ENCODE measurements at places on chromosomes 1 and 21.

GRCh38 chr1:42974767-42975437, 16.2 kb upstream of the SLC2A1 start:
- no peaks in the 10 kb centered on the region for H3K36me3 ChIP-seq
- H3K4me3 ChIP-seq: no peak overlapping the region
- H3K27me3 ChIP-seq: peaks cover 5% of the 10 kb centered on the region

DNA sequence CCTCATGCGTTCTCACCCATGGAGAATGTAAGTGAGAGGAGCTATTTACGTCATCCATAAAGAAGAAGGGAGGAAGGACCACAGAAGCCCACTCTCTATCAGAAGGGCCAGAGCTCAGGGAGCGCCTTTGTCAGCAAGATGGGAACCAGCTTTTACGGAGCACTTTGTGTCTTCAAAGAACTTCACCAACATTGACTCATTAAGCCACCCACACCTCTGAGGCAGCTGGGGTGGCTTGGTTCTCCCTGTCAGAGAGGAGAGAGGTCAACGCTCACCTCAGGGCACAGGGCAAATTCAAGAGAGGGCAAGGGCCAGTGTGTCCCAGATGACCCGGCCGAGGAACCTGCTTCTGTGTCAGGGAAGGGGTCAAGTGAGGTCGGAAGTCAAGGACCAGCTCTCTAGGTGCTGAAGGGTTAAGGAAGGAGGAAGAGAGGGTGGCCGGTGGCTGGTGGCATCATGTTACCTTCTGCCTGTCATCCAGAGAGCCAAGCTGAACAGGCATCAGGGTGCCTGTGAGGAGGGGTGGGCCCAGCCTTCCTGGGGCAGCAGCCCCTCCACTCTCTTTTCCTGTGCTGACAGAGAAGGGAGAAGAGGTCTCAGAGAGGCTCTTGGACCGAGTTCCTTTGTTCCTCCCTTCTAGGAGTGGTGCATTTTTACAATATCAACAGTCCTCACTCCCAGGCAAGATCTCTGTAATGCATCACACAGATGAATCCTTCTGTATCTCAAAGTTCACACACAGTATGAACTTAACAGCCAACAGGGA, 109.0 kb downstream of the ETS2 start:
- H3K27me3 ChIP-seq: no peaks in the 10 kb centered on the region
- no peaks in the 10 kb centered on the region for H3K36me3 ChIP-seq
- no peak overlapping the region for H3K27ac ChIP-seq
- no peaks in the 10 kb centered on the region for H3K4me1 ChIP-seq
- DNase-seq: no peak

GRCh38 chr1:26994787-26995517, 1.5 kb downstream of the TRNP1 start:
- no peaks in the 10 kb centered on the region for H3K4me1 ChIP-seq
- H3K36me3 ChIP-seq: no peaks in the 10 kb centered on the region
- peak overlapping the region; percentile 19 for H3K4me3 ChIP-seq
- DNase-seq: no peak
- H3K27me3 ChIP-seq: peaks cover 79% of the 10 kb centered on the region

DNA sequence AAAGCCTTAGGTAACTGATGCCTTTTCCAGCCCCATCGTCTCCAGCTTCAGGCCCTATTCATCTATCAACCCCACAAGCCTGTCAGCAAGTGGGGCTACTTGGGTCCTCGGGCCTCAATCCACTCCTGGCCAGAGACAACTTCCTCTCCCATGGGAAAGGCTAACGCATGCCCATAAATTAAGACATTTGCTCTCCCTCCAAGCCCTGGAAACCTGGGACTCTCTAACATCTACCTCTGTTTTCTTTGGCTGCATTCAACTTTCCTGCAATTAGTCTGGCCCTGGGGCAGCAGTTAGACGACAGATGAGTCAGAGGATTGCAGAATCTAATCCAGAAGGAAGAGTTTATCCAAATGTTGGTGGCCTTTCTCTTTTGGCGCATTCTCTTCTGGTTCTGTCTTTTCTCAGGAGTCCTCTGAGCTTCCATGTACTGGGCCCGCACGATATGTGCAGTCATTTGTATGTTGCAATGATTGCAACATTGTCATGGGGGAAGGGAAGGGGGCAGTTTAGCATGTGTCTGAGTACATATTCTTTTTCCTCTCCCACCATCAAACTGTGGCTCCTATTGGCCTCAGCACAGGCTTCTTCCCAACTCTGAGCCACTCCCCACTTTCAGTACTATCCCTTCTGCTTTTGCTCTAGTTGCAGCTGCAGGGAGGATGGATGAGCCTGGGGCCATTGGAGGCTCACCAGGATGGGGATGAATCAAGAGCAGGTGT, 54.4 kb downstream of the NAV1 start:
- H3K27me3 ChIP-seq: peaks cover 26% of the 10 kb centered on the region
- no peak overlapping the region for H3K27ac ChIP-seq

DNA sequence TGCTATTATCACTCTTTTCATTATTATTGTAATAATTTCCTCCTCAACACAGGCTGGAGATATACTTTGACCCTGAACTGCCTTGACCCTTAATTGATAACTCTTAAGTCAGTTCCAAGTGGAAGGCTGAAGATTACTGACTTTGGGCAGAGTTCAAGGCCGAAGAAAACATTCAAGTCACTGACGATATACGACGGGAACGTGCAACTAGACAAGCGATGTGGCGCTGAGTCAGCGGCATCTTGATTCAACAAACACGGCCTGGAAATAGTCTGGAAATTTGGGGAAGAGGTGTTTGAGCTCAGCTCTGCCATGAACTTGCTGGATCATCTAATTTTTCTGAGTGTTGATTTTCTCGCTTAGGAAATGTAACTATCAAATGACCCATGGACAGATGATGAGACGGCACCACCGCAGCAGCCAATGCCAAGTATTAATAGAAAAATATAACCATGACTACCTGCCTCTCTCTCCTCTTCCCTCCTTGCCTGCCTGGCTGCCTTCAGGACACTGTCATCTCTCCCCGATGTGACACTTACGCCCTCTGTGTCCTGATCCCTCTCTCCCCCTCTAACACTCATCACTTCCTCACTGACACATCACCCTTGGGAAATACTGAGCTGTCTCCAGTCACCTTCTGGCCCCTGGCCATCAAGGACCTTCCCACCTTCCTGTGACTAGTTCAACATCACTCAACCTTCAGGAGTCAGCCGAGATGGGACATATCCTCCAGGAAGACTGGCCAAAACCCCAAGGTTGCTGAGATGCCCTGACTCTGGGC, 49.4 kb downstream of the TMCO4 start:
- no peaks in the 10 kb centered on the region for H3K27me3 ChIP-seq
- no peak overlapping the region for H3K4me3 ChIP-seq
- no peak overlapping the region for H3K27ac ChIP-seq
- peaks cover 59% of the 10 kb centered on the region for H3K36me3 ChIP-seq

DNA sequence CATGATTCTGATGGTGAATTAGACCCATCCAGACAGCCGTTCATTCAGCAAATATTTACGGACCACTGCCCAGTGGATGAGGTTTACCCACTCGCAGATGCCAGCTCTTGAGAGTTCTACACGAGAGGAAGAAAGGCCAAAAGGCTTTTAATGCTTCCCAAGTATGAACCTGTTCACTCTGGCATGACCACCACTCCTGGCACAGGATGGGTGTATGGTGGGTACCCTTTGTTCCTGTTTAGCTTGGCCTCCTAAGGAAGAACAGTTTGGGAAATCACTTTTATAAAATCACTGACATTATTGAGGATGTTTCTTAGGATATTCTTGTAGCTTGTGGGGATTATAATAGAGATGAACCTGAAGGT, 67.2 kb downstream of the HMGB4 start:
- no peak for DNase-seq
- no peak overlapping the region for H3K4me3 ChIP-seq
- H3K27ac ChIP-seq: no peak overlapping the region
- no peaks in the 10 kb centered on the region for H3K36me3 ChIP-seq
- H3K27me3 ChIP-seq: peaks cover 23% of the 10 kb centered on the region

- no peak for DNase-seq
- no peaks in the 10 kb centered on the region for H3K4me1 ChIP-seq
- no peaks in the 10 kb centered on the region for H3K36me3 ChIP-seq
- no peak overlapping the region for H3K27ac ChIP-seq
- H3K27me3 ChIP-seq: no peaks in the 10 kb centered on the region
Observed at GRCh38 chr1:173112129-173112528, 61.4 kb upstream of the TNFSF18 start.

DNA sequence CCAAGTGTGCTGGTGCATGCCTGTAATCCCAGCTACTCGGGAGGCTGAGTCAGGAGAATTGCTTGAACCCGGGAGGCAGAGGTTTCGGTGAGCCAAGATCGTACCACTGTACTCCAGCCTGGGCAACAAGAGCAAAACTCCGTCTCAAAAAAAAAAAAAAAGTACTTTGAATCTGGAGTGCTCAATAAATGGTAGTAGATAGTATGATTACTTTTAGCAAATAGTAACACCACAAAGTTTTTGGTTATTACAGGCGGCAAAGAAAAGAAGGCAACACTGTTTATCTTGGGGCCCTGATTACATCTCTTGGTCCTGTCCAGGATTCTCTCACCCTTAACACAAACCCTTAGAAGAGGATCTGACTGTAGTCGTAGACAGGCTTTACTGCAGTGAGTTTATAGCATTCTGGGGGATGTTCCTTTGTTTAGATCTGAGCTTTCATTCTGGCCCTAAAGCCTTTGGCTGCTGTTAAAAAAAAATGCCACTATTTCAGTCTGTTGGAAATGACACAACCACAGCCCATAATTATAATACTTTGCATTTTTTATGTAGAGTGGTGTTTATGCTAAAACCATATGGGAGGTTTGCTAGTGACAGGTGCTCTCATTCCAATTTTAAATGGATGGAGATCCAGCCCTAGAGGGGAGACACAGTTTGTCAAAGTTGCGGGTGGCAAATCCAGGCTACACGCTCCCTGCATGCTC, 79.7 kb upstream of the SLC2A1 start:
- no peak overlapping the region for H3K4me3 ChIP-seq
- no peak overlapping the region for H3K27ac ChIP-seq
- no peak for DNase-seq
- H3K4me1 ChIP-seq: peaks cover 8% of the 10 kb centered on the region
- H3K27me3 ChIP-seq: peaks cover 3% of the 10 kb centered on the region

DNA sequence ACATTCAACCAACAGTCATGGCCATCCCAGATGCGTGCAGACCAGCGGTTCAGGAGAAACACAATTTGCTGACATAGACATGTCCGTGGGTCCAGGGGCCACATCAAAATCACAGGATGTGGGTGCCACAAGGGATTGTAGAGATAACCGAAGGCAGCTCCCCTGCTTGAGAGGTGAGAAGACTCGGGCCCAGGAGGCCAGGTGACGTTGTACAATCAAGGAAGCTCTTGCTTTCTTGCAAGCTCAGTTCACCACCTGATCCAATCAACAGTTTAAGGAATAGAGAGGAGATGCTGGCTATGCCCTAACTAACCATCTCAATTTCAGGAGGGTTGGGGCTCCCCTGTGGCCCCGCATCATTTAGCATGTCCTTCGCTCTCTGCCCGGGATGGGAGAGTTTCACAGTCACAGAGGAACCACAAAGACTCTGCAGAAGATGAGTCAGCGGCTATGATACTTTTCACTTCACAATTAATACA, 19.5 kb downstream of the UBASH3A start:
- no peak for DNase-seq
- H3K27ac ChIP-seq: peak overlapping the region; percentile 84
- H3K27me3 ChIP-seq: no peaks in the 10 kb centered on the region
- H3K4me1 ChIP-seq: peaks cover 72% of the 10 kb centered on the region

GRCh38 chr1:247440001-247440620, 17.8 kb downstream of the OR2B11 start:
- H3K27me3 ChIP-seq: no peaks in the 10 kb centered on the region
- peaks cover 2% of the 10 kb centered on the region for H3K36me3 ChIP-seq
- no peak for DNase-seq
- no peak overlapping the region for H3K4me3 ChIP-seq

DNA sequence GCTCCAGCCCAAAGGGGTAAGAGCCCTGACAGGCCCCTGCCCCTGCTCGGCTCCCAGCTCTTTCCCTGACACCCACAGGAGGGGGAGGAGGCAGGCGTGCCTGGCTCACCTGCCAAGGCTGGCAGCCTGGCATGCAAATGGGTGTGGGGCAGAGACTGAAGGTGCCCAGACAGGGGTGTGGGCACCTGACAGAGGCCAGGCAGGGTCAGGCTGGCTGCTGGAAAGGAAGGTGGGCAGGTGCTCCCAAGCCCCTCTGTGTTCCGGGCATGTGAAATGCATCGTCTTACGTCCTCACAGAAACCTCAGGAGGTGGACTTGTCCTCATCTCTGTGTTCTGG, 19.4 kb upstream of the CASZ1 start:
- DNase-seq: no peak
- no peaks in the 10 kb centered on the region for H3K36me3 ChIP-seq
- H3K4me1 ChIP-seq: no peaks in the 10 kb centered on the region
- no peak overlapping the region for H3K4me3 ChIP-seq

GRCh38 chr1:217026531-217026930, 303.3 kb upstream of the ESRRG start:
- H3K36me3 ChIP-seq: no peaks in the 10 kb centered on the region
- no peak overlapping the region for H3K4me3 ChIP-seq
- no peaks in the 10 kb centered on the region for H3K27me3 ChIP-seq
- H3K27ac ChIP-seq: no peak overlapping the region

DNA sequence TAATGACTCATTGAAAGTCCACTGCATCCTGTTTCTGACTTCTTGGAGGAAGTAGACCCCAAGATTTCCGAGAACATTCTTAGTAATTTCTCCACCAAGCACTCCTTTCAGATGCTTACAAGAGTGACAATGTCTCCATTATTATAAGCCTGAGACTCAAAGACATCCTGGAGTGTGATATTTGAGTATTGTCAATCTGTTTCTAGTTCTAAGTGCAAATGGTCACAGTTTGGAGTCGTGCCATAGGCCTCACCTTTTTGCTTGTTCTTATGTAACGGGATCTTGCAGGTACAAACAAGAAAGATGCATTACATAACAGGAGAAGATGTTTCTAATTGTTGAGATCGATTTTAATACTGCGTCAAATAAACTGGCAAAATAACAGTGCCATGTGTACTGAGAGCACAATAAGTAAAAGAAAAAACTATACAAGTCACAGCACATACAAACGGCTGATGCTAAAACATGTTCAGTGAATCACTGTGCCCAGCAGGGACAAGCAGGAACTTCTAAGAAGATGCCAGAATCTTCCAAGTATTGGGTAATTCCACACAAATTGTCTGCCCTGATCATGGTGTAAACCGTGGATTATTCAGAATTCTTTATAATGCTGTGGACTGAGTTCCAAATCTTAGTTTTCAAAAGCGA, 54.1 kb downstream of the CD2 start:
- H3K27ac ChIP-seq: peak overlapping the region; percentile 87
- DNase-seq: peak; percentile 50
- H3K4me1 ChIP-seq: peaks cover 8% of the 10 kb centered on the region
- no peaks in the 10 kb centered on the region for H3K36me3 ChIP-seq

DNA sequence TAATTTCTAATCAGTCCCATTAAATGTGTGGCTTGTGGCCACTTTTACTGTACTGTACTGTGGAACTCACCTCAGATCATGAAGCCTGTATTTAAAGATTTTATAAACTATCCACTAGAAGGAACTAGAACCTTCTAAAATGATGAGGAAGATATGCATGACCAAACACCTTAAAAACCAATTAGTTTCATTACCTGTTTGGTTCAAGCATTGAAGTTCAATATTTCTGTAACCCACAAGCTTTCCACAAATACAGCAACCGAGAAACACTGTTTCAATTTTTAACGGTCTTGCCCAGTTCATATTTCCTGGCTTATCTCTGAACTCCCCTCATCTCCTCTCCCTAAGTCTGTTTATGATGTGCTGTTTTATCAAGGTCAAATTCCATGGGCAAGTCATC, 264.3 kb upstream of the PLD5 start:
- H3K27me3 ChIP-seq: no peaks in the 10 kb centered on the region
- no peaks in the 10 kb centered on the region for H3K4me1 ChIP-seq
- H3K4me3 ChIP-seq: no peak overlapping the region
- no peak overlapping the region for H3K27ac ChIP-seq
- H3K36me3 ChIP-seq: no peaks in the 10 kb centered on the region

Data from T-cell (primary cell).